AG04450 (cell line): ENCODE measurements at places on chromosomes 7 and 10. TPM values are rescaled to one million over a fixed set of nuclear protein-coding genes. Genes with fewer than 3 reads are reported as not detected.

DNAJC12 gene
- polyA plus RNA-seq = 6.2 and 8.3 TPM in 2 replicates

GRCh38 chr7:4066206-4066605 is 615.9 kb upstream of the FOXK1 start:
- no peak for DNase-seq

GRCh38 chr10:79206300-79207095 is 137.7 kb downstream of the ZMIZ1 start:
- no peak for DNase-seq

DNA sequence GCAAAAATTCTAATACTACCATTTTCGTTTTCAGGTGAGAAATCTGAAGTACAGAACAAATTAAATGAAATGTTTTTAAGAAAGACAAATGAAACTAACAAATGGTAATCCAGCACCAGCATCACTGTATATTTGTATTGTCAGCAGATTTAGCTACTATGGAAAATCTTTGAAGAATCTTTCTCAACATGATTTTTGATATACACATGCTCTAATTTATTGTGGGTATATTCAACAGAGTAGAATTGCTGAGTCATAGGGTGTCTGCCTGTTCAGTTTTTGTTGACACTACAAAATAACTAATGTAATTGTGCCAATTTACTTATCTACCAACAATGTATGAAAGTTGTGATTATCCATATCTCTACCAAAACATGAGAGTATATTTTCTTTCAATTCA is 437.6 kb downstream of the PCDH15 start:
- DNase-seq = no peak

GRCh38 chr7:32658034-32658433 is 162.7 kb downstream of the AVL9 start:
- DNase-seq = no peak

GRCh38 chr10:119703903-119704508 is 21.8 kb upstream of the INPP5F start:
- no peak for DNase-seq

DNA sequence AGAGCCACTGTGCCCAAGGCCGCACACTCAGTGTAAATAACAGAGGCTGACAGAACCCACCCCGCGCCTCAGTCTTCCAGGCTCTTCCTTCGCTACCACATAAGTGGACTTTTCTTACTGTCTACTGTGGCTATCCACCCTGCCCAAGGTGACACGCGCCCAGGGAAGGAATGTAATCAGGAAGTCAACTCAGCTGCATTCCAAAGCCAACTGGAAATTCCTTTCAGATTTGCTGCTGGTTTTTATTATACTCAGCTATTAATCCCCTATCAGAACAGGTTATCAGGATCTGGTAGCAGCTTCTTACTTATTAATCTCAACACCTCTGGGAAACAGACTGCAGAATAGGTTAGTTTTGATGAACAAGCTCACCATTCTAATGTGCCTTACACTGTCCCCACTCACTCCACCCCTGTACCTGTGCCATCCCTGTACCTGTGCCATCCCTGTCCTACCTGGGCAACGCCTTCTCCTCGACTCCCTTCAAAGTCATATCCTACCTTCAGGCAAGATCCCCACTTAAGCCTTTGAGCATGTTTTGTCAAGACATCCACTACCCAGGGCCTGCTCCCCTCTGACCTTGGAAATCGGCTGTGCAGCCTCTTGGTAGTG is 90.7 kb downstream of the NHLRC2 start:
- no peak for DNase-seq
